Activated CD4-positive, alpha-beta T cell treated with anti-CD3 and anti-CD28 coated beads, Interleukin-2, amount 50 U/mL, for 1 hour (primary cell): ENCODE measurements at places on chromosomes 3 and 15.

- DNase-seq, result no peak
Measured at GRCh38 chr3:123383091-123384053, 65.5 kb downstream of the ADCY5 start.

- no peak for DNase-seq
Measured at GRCh38 chr15:37015451-37015850, 84.9 kb downstream of the MEIS2 start.

DNA sequence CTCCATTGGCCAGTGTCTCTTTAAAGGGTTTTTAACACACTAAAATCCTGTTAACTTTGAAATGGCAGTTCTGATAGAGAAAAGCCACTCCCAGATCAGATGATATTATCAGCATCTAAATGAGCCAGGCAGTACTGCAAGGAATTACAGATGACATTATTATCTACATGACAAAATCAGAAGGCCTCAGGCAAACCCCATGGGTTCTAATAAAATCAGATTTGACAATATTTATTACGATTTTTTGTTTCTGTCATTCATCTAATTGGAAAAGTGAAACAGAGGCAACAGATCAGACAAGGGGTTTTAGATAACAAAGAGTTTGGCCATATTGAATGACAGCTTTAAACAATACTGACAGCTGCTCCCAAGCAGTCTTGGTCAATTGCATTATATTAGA, 112.7 kb downstream of the FEZF2 start:
- no peak for DNase-seq

DNA sequence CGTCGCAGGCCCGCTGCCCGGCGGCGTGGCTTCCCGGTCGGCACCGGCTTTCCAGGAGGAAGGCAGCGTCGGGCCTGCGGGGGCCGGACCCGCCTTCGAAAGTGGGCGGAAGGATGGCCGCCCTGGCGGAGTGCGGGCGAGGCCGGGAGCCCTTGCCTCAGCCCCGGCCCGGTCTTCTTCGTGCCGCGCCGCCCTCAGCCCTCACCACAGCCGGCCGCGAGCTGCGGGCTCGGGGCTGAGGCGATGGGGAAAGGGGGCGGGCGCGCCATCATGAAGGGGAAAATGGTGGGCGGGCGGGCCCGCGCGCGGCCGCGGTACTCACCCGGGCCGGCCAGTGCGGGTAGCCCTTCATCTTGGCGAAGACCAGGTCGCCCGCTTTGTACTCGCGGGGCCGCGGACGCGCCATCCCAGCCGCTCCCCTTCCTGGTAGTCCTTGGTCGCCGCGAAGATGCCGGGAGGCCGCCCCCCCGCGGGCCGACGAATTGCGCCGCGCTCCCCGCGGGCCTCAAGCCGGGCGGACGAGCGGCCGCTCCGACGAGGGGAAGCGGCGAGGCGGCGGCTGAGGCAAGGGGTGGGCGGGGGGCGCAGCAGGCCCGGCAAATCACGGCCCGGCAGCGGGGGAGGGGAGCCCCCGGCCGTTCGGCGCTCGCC, 489 bp downstream of the HDGFL3 start:
- no peak for DNase-seq

- no peak for DNase-seq
Measured at GRCh38 chr15:45776772-45777171, 141.9 kb downstream of the SQOR start.

GRCh38 chr3:114872050-114872449, 275.0 kb downstream of the ZBTB20 start:
- DNase-seq, result no peak

- DNase-seq, result no peak
Measured at GRCh38 chr3:35900079-35900478, 260.8 kb downstream of the ARPP21 start.

DNA sequence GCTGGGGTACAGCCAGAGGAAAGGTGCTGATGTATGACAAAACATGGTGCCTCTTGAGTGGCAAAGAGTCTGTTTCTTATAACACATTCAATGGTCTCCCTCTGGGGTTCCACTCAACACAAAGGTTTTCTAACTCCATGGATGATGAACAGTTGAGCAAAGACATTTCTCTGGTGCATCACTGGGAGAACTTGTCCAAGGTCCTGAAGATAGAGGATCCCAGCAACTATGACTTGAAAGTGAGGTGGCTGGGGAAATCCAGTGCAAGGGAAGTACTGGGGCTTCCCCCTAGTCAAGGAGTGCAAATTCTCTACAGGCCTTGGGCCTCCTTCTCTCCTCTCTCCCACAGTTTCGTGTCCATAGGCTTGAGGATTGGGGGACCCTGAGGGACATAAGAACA, 431.1 kb downstream of the WDR72 start:
- DNase-seq, result no peak

- no peak for DNase-seq
Measured at GRCh38 chr3:18635215-18635614, 210.1 kb upstream of the SATB1 start.

- peak; percentile 1 for DNase-seq
Measured at GRCh38 chr15:76060118-76060989, 569 bp downstream of the TMEM266 start.

DNA sequence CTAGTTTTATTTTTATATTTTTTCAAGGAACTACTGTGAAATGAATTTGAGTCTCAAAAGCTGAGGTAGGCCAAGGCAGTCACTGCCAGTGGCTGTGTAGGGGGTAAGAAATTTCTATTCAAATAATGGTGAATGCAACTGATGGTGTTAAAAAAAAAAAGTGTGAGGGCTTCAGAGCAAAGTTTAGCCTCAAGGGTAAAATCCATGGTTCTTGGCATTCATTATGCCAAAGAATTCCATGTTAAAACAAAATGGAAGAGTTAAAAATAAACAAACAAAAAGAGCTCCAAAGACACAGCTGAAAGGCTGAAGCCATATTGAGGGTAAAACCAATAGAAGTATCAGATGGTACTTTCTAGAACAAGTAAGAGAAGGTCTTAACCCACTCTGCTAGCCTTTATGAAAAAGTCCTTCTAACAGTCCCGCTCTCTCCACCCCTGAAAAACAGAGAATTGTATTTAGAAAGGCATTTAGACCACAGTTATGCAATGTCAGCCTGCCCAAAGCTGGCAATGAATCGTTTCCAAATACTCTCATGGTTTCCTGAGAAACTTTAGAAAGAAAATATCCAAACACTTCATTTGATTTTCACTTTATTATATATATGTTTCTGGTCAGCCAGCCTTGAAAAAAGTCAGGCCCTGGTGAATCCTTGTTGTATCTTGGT, 158.4 kb upstream of the GMNC start:
- DNase-seq, result no peak

DNA sequence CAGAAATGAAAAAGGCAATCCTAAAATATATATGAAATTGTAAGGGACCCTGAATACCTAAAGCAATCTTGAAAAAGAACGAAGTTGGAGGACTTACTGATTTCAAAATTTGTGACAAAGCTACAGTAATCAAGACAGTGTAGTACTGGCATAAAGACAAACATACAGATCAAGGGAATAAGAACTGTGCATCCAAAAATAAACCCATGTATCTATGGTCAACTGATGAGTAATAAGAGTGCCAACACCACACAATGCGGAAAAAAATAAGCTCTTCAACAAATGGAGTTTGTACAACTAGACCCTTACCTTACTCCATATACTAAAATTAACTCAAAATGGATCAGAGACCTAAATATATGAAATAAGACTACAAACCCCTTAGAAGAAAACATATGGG, 29.6 kb downstream of the GSK3B start:
- no peak for DNase-seq

- no peak for DNase-seq
Measured at GRCh38 chr15:56973463-56973862, 55.0 kb downstream of the TCF12 start.

DNA sequence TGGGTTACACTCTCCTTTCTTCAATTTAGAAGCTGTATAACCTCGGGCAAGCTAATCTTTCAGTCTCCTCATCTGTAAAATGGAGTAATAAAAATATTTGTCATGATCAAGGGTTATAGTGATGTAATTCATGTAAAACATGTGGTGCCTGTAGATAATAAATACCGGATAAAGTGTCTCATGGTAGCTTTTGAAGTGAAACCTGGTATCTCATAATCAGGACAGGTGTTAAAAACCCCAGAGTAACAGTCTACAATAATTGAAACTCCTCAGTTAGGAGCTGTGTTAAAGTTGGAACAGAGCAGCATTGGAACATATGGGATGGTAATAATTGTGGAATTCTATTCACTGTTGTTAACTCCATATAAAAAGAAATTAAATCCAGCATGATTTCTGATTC, 884 bp upstream of the KNL1 start:
- DNase-seq, result no peak

DNA sequence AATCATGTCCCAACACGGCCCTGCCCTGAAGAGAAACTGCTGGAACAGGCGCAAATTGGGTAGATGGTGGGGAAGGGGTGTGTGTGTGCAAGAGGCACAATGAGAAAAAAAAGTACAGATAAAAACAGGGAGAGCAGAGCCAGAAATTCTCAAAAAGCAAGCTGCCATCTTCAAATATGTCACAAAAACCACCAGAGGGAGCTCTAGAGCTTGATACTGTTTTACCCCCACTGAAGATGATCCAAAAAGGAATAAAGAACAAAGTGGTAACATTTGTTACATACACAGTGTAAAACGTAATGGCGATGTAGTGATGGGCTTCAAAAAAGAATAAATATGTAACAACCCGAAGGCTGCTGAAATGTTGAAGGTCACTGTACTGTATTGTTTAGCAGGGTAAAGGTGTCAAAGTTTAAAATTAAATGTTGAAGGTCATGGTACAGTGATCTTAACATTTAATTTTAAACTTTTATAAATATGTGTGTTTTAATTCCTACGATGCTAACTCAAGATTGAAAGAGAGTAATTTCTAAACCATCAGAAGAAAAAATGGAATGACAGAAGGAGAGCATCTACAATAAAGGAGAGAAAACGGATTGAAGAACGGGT, 6.0 kb downstream of the SNRPA1 start:
- DNase-seq, result no peak

DNA sequence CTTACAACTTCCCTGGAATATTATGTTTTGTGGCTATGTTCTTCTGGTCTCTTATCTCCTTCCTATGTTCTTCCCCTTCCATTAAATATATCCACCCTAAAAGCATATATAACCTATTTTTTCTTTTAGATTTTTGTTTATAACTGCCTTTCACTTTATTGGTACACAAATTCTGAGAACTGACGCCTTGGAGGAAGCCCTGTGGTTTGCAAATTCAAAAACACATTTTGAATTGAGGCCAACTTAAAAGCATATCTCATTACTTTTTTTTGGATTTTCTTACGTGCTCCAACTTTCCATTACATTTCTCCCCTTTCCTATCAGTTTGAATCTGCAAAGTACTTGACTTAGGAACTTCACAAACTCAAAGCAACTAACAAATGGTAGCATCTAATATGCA, 15.3 kb upstream of the COLQ start:
- DNase-seq, result no peak

- no peak for DNase-seq
Measured at GRCh38 chr3:172082269-172082668, 42.9 kb downstream of the FNDC3B start.

GRCh38 chr15:38260077-38260476, 7.4 kb downstream of the SPRED1 start:
- DNase-seq, result no peak

- DNase-seq, result no peak
Measured at GRCh38 chr3:133944641-133945380, 49.1 kb upstream of the RAB6B start.
